Stimulated activated effector memory CD8-positive, alpha-beta T cell treated with anti-CD3 and anti-CD28 coated beads, Interleukin-12 subunit alpha, Interleukin-12 subunit beta, amount 100 ng/mL, for 72 hours (primary cell): ENCODE measurements at places on chromosomes 3 and 15.

GRCh38 chr3:1855841-1856240, 242.8 kb upstream of the CNTN4 start:
- no peak for DNase-seq

- no peak for DNase-seq
Observed at GRCh38 chr3:45711931-45712330, 22.7 kb downstream of the SACM1L start.

- no peak for DNase-seq
Observed at GRCh38 chr3:126886217-126886616, 96.7 kb upstream of the PLXNA1 start.

DNA sequence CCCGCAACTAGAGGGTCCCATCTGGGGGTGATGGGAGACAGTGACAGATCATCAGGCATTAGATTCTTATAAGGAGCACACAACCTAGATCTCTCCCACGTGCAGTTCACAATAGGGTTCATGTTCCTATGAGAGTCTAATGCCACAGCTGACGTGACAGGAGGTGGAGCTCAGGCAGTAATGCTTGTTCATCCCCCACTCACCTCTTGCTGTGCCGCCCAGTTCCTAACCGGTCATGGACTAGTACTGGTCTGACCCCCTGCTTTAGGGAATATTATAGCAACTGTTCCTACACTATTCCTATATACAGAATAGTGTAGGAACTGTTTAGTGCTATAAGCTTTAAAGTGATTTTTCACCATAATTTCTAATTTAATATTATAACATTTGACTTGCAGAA, 128.1 kb upstream of the AZI2 start:
- DNase-seq = no peak

DNA sequence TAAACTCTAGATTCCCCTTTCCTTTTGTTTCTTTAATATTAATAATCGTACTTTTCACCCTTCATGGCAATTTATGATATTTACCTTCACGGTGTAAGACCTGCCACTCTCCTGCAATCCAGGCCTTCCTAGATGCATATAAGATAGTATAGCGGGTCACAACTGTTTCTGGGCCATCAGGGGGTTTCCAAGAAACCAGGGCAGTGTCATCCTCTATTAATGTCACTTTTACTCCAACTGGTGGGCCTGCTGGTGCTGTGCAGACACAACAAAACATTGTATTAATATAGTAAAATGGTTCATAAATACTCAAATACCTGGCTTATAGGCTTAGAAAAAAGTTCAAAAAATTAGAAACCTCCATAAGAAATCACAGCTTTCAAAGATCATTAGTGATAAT, 48.9 kb upstream of the PYGO1 start:
- no peak for DNase-seq

DNA sequence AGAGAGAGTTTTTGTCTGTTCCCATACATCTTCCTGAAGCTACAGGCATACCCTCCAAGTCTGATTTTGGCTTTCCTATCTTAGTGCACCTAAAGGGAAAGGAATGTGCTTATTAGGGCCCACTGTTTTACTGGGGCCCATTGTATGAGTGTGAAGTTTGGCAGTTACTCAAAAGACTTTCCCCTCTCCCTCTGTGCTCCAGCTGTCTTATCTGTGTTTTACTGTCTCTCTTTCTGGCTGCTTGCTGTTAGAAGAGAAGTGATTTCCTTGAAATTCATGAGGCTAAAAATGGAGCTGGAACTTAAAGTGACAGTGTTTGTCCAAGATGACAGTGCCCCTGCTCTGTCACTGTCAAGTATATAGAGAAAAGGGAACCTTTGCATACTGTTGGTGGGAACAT, 436.2 kb downstream of the OCA2 start:
- no peak for DNase-seq

GRCh38 chr3:101391413-101391950, 71.1 kb upstream of the IMPG2 start:
- DNase-seq = no peak

GRCh38 chr15:35182841-35183479, 97.9 kb upstream of the NANOGP8 start:
- no peak for DNase-seq

DNA sequence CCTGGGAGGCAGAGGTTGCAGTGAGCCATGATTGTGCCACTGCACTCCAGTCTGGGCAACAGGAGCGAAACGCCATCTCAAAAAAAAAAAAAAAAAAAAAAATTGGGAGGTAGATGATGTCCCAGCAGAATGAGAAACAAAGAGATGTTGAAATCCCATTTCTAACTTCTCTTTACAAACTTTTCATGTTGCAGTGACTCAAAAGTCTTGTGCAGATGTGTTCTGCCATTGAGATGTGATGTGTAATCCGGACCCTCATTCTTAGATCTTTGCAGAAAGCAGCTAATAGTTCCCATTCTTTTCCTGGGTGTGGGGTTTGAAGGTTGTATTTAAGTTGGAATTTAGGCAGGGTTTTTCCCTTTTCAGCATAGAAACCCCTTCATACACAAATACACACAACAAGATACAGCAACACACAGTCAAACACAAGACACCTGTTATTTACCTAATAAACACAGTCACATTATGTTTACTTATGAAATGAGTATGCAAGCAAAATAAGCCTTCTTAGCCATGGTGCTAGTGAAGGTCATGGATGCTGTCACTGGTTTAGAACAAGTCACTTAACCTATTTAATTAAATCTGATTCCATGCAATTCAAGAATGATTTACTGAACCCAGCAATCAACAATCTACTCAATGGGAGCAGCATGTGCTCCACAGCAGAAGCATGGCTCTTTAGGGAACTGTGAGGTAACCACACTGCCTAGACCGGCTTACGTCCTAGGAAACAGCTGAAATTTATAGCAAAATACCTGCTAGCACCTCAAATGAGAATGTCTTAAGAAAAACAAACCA, 14.9 kb downstream of the SIAH2 start:
- no peak for DNase-seq
